Activated CD4-positive, alpha-beta T cell treated with anti-CD3 and anti-CD28 coated beads for 36 hours (primary cell): ENCODE measurements at places on chromosomes 12 and 14. TPM values are rescaled to one million over a fixed set of nuclear protein-coding genes. Genes with fewer than 3 reads are reported as not detected.

GRCh38 chr12:113262710-113263109, 41.4 kb downstream of the TPCN1 start:
- no peak for DNase-seq

DNA sequence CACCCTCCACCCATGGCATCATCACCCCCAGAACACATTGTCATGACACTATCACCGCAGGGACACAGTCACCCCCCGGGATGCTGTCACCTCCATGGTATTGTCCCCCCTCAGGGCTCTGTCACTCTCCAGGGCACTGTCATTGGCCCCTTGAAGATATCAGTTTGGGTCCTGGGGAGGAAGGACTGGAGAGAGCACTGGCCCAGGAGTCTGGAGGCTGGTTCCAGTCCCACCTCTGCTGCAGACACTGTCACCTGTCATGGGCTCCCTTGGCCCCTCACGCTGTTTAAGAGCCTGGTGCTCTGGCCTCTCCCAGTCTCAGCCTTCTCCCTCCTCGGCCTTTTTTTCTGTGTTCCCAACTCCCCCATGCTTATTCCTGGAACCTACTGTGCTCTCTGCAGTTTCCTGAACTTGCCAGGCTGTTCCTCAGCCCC, 31.9 kb downstream of the SERPINA3 start:
- DNase-seq = no peak

PLEKHD1 gene
- 0.05 TPM for total RNA-seq

DNA sequence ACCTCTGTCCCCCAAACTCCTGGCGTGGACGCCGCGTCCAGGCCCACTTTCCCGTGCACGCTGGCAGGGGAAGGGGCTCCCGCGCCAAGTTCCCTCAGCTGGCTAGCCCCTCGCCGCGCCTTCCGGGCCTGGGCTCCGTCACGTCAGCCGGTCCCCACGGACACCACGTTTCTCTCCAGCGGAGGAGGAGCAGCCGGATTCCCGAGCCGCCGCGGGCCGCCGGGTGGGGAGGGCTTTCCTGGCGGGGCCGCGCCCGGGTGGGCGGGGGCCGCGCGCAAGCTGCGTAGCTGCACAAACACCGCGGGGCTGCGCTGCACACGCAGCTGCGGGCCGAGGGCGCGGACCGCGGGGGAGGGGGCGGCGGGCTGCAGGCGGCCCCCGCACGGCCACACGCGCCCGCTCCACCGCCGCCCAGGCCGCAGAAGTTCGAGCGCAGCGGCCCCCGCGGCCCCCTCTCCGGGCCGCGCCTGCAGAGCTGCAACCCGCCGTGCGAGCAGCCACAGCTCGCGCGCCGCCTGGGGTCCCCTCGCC, 45.1 kb upstream of the PNMA1 start:
- DNase-seq = peak; percentile 73

DNA sequence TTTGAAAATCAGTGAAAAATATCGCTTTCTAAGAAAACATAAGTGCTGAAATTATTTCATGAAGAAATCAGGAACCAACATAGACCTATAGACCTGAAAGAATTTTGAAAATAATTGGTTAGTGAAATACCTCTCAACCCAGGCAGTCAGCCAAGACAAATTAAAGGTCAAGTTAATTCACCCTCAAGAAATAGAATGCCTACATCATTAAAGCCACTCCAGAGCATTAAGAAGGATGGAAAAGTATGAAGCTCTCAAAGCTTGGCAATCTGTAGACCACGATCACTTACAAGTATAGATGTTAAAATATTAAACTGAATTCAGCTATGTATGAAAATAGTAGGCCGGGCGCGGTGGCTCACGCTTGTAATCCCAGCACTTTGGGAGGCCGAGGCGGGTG, 48.3 kb downstream of the SFSWAP start:
- no peak for DNase-seq

GRCh38 chr14:50083467-50084337, 32.7 kb downstream of the VCPKMT start:
- DNase-seq = peak; percentile 80

DNA sequence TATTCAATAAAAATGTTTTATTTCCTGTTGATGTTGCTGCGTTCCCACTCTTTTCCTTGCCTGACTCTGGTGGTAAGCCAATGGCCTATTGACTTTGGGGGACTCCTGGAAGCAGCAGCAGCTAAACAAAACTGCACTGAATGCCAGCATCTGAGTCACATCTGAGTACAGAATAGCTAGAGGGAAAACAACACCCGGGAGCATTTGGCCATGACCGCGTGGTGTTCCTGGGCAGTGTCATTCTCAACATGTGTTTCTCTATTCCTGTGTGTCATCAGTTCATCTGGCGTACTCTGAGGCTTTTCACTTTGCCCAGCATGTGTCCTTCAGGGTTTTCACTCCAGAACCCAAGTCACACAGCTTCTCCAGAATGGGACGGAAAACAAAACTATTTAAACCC, 238.8 kb downstream of the PAWR start:
- no peak for DNase-seq

PRIMA1 gene
- not detected for total RNA-seq

DNA sequence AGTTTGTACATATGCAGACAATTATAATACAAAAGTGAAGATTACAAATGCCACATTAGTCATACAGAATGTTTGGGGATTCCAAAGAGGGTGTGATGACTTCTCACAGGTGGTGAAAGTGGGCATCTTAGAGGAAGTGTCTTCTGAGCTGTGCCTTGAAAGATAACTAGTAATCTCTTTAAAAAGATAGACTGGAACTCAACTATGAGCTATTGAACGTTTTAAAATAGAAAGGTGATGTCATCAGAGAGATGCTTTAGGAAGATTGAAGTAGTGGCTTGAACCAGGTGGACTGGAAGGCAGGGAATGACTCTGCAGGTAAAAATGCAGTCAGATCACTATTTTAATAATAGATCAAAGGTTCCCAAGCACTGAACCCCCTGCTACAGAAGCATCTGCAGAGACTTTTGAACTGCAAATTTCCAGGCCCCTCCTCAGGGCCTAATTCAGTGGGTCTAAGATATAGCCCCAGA, 50.3 kb downstream of the SYT1 start:
- no peak for DNase-seq

- no peak for DNase-seq
Measured at GRCh38 chr12:63941166-63941800, 96.8 kb downstream of the SRGAP1 start.

DNA sequence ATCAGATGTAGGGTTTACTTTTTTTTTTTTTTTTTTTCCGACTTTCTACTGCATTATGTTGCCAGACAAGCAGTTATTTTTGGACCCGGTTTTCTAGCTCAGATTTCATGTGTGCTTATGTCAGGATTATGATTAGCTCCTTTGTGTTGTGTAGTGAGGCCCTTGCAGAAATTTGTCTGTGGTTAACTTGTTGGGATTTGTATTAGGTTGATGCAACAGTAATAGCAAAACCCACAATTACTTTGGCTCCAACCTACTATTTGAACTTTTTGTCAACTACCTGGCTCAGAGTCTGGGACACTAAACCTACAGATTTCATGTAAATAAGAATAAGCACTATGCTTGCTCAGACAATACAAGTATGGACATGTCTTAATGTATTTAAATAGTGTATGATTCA, 44.1 kb upstream of the KCNJ8 start:
- DNase-seq = no peak

TMEM260 gene
- 17.9 TPM for total RNA-seq

DNA sequence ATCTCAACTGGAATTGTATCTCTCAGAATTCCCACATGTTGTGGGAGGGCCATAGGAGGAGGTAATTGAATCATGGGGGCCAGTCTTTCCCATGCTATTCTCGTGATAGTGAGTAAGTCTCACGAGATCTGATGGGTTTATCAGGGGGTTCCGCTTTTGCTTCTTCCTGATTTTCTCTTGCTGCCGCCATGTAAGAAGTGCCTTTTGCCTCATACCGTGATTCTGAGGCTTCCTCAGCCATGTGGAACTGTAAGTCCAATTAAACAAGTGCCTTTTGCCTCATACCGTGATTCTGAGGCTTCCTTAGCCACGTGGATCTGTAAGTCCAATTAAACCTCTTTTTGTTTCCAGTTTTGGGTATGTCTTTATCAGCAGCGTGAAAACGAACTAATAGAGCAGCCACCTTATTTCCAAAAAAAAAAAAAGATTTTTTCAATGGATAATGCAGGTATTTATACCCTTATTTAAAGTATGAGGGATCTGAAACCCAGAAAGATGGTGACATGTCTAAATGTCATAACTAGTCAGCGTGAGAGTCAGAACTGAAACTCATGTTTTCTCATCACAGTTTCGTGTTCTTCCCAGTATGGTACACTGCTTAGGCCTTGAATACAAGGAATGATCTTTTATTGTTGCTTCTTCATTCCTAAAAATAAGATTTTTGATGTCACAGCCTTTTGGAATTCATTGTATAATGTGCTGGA, 89.6 kb downstream of the ERC1 start:
- DNase-seq = no peak

DNA sequence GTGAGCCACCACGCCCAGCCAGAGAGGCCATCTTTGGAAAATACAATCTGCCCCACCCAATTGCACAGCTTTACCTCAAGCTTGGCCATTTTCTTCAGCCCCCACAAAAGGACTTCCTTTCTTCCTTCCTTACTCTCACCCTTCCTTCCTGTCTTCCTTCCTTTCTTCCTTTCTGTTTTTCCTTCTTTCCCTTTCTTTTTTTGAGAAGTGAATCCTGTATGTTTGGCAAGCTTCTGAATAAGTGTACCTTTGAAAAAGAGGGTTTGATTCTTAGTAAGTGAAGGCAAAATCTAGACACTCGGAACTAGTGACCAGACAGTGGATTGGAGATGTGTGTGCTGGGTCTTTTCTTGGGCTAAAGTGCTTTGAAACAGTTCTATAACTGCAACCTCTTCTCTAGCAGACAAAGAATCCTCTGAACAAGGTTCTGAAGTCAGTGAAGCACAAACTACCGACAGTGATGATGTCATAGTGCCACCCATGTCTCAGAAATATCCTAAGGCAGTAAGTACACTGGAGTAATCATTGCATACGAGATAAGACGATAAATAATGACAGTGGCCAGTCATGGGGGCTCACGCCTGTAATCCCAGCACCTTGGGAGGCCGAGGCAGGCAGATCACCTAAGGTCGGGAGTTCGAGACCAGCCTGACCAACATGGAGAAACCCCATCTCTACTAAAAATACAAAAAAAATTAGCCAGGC, 49.5 kb downstream of the SUPT16H start:
- DNase-seq = no peak

GNB3 gene
- total RNA-seq = 0.66 TPM

DNA sequence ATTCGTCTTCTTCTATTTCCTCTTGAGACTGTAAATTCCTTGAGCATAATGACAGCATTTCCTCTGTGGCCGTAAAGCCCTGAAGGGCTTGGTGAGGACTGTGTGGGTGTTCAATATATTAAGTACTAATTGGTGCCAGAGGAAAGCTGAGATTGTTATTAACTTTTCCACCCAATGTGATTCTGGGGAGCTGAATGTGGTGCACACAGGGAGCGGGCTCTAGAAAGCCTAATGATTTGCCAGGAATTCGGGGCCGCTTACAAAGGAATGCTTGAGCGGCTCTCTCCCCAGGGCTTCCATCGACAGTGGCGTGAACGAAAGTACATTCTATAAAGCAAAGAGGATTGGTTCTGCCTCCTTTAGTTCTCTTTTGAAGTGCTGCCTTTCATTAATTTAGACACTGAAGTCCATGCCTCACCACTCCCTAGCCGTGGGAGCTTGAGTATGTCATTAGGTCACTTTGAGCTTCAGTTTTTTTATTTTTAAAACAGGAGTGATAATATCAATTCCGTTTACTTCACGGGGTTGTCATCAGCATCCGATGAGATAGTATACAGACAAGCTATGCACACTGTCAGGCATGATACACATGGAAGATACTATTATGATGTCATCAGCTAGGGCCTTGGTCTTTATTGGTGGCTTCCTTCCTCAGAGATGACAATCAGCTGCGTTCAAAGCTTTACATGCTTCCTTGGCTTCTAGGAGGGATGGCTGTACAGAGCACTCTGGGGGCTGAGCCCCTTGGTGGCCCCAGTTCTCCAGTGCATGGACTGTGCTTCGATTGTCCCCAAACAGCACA, 11.0 kb upstream of the GSG1 start:
- DNase-seq = no peak

DNA sequence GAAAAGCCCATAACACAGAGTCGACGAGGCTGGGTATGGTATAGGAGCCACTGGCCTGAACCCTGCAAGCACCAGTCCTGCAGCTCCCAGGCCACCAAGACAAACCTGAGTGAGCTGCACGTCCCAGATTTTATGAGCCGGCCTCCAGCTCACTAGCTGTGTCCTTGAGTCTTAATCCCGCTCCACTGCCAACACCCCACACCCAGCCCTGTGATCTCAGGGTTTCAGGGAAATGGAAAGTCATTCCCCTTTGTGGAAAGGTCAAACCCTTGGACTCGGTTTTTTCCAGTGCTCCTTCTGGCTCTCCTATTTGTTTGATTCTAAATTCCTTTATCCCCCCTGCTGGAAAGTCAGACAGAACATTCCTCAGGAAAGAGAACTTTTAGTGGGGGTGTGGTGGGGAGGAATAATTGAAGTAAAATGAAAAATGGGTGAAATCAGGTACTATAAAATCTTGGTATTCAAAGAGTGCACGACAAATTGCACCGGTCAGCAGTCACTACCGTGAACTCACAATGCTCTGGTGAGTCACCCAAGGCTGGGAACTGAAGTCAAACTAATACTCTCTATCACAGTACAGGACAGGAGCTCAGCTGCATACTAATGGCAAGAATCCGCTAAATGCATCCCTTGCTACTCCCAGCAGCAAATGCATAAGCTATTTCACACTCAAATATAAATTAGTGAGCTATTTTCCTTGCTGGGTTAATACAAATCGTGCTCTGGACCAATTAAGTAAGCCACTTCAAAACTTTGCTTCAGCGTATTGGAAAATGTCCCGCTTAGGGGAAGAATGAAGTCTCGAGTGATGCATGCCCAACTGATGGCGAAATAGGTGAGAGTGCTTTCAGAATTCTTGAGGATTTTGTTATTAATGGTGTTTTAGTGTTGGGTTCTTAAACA, 9.0 kb downstream of the PITPNM2 start:
- no peak for DNase-seq

- DNase-seq = no peak
Measured at GRCh38 chr14:51022769-51023168, 72.1 kb downstream of the TRIM9 start.

LDHB gene
- 918 TPM for total RNA-seq

GRCh38 chr12:116860263-116860662, 21.0 kb downstream of the HRK start:
- DNase-seq = no peak

WDR89 gene
- 27.2 TPM for total RNA-seq

HOXC6 gene
- total RNA-seq = not detected

COL2A1 gene
- total RNA-seq = not detected
